ENCODE measurements at places on chromosomes 4 and X.

GRCh38 chr4:108398316-108398715 is 222.1 kb upstream of the RPL34 start:
- DNase-seq, result no peak

GRCh38 chrX:72620550-72621145 is 48.0 kb upstream of the HDAC8 start:
- no peak for DNase-seq

GRCh38 chrX:21412883-21413282 is 38.7 kb downstream of the CNKSR2 start:
- DNase-seq, result no peak

DNA sequence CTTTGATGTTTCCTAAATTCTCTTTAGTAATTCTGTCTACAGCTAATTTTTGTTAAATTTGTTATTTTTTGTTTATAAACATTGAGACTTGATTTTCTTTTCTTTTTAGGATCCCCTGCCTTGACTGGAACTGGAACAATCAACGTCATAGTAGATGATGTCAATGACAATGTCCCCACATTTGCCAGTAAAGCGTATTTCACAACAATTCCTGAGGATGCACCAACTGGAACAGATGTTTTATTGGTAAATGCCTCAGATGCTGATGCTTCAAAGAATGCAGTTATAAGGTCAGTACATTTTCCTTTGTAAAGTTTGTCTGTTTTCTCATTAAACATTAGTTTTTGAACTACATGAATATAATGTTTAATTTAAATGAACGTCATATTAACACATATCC is 119.4 kb downstream of the FAT4 start:
- no peak for DNase-seq

DNA sequence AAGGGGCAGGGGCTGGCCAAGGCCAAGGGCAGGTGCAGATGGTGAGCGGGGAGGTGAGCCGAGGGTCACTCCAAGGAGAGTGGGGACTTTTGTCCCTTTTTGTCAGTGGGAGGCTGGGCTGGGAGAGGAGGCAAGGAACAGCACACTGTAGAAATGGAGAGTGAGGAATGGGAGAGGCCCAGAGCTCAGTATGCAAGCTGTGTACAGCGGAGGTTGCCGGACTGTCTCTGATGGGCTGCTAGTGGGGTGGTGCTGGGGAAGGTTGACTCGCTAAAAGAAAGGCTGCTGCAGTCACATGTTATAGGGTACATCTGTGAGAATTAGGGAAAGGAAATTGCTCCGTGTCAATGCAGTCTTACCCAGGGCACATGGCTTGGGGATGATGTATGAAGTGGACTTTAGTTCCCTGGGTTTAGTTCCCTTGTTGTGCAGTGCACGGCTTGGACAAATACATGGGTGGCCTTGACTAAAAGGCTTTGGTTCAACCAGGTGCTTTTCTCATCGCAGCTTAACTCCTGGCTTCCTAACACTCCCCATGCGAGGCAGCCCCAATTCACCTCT is 57.1 kb upstream of the STX18 start:
- DNase-seq, result no peak

- DNase-seq, result no peak
These were observed 25.0 kb downstream of the UTP14A start for GRCh38 chrX:129930941-129931410.

DNA sequence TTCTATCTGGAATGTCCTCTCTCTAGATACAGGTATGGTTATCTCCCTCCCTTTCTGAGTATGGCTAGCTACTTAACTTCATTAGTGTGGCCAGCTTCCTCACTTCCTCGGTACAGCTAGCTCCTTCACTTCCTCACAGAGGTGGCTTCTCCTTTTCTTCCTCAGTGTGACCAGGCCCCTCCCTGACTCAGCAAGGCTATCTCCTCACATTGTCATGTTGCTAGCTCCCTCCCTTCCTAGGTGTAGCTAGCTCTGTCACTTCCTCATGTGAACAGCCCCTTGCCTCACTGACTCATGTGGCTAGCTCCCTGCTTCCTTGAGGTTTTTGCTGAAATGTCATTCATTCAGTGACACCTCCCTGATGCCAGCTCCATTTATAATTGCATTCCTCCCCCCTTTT is 67.3 kb upstream of the DDIT4L start:
- no peak for DNase-seq

- DNase-seq, result no peak
These were observed 3.1 kb downstream of the SLITRK4 start for GRCh38 chrX:143632625-143633410.

- no peak for DNase-seq
These were observed 33.3 kb upstream of the MAML3 start for GRCh38 chr4:140187316-140187695.

- no peak for DNase-seq
These were observed 184.0 kb downstream of the TSPAN5 start for GRCh38 chr4:98474408-98474844.

GRCh38 chr4:44583393-44583792 is 68.0 kb downstream of the YIPF7 start:
- DNase-seq, result no peak

- DNase-seq, result no peak
These were observed 112.5 kb downstream of the EIF4E start for GRCh38 chr4:98816386-98816785.

DNA sequence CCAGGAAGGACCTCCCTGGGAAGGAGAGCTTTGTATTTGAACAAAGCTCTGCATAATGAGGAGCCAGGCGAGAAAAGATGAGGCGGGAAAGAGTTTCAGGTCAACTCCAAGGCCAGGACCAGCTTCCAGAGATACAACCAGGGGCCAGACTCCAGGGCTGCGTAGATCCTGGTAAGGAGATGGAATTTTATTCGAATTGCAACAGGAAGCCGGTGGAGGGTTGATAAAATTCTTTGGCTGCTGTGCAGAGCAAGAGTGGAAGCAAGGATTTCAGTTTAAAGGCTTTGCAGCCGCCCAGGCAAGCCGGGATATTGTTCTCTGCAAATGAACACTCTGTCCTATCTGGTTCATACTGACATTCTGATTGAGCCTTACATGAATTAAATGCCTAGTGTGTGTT is 40.2 kb upstream of the CBR4 start:
- no peak for DNase-seq

DNA sequence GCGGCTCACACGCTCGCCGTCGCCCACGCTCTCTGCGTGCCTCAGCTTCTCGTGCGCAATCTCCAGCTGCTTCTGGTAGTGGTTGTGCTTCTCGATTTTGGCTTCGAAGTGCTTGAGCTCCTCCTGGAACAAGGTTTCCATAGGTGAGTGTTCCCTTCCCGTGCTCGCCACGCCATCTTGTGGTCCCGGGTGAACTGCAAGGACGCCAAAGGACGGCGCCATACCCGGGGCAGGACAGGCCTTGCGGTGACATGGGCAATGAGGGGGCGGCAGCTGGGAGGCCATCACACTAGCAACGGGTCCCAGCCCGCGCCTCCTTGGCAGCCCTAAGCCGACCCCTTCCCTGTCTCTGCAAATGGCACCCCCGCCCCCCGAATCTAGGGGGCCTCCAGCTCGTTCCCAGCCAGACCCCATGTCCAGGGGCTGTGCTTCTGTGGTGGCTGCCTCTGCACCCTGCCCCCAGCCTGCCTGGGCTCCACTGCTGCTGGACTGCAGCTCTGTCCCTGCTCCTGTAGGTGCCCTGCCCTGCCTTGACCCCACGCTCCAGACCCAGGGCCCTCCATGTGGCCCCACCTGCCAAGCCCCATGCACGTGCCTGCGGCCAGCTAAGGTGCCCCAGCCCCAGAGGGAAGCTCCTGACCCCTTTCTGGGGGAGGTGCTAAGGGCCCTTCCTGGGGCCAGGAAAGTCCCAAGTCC is 17.3 kb downstream of the LRPAP1 start:
- no peak for DNase-seq

Measured in NCI-H510A (cell line).